ENCODE measurements at places on chromosomes 2 and 18. TPM values are rescaled to one million over a fixed set of nuclear protein-coding genes. Genes with fewer than 3 reads are reported as not detected.

BAZ2B gene
- 251 TPM for total RNA-seq

COL4A3 gene
- 2.5 TPM for total RNA-seq

HOXD8 gene
- total RNA-seq = not detected

SPRED2 gene
- total RNA-seq = 21.0 TPM

OBSL1 gene
- 79.5 TPM for total RNA-seq

CIB4 gene
- not detected for total RNA-seq

MBD2 gene
- 22.2 TPM for total RNA-seq

ANKRD23 gene
- total RNA-seq = 10.6 TPM

KIF5C gene
- 398 TPM for total RNA-seq

SOCS6 gene
- total RNA-seq = 36.9 TPM

NOL4 gene
- 160 TPM for total RNA-seq

DQX1 gene
- not detected for total RNA-seq

NLRC4 gene
- 0.31 TPM for total RNA-seq

CCNYL1 gene
- total RNA-seq = 21.0 TPM

GULP1 gene
- 54.1 TPM for total RNA-seq

SLC9A4 gene
- total RNA-seq = 0.63 TPM

PDE11A gene
- 1.3 TPM for total RNA-seq

SLC4A5 gene
- 13.8 TPM for total RNA-seq

DTNB gene
- 47.0 TPM for total RNA-seq

INHA gene
- not detected for total RNA-seq

DYNAP gene
- total RNA-seq = not detected

DNAJC5G gene
- total RNA-seq = not detected

KCNG3 gene
- total RNA-seq = 0.31 TPM

CLEC4F gene
- total RNA-seq = not detected

IMPA2 gene
- total RNA-seq = 2.8 TPM

SPEG gene
- total RNA-seq = 24.7 TPM

COL6A3 gene
- 2.8 TPM for total RNA-seq

CCDC178 gene
- 0.31 TPM for total RNA-seq

GRHL1 gene
- total RNA-seq = 5.9 TPM

IGFBP2 gene
- 124 TPM for total RNA-seq

GREB1L gene
- total RNA-seq = 0.94 TPM

HTR2B gene
- total RNA-seq = 0.31 TPM

GCG gene
- not detected for total RNA-seq

DNAH7 gene
- 19.4 TPM for total RNA-seq

MYL12B gene
- 143 TPM for total RNA-seq

KATNAL2 gene
- 3.1 TPM for total RNA-seq

AMMECR1L gene
- total RNA-seq = 15.3 TPM

RUFY4 gene
- not detected for total RNA-seq

SERPINB7 gene
- not detected for total RNA-seq

IL1RN gene
- not detected for total RNA-seq

LHCGR gene
- total RNA-seq = not detected

MYO7B gene
- not detected for total RNA-seq

GREB1 gene
- 3.8 TPM for total RNA-seq

BBS5 gene
- 21.9 TPM for total RNA-seq

CD207 gene
- not detected for total RNA-seq

MC5R gene
- total RNA-seq = 5.0 TPM

SCYGR8 gene
- total RNA-seq = not detected

REG1B gene
- total RNA-seq = not detected
